Effector CD8-positive, alpha-beta T cell (primary cell): ENCODE measurements at places on chromosomes 13 and 19.
A peak's percentile ranks its signal among the peaks of the same experiment; 100 is the strongest.

DNA sequence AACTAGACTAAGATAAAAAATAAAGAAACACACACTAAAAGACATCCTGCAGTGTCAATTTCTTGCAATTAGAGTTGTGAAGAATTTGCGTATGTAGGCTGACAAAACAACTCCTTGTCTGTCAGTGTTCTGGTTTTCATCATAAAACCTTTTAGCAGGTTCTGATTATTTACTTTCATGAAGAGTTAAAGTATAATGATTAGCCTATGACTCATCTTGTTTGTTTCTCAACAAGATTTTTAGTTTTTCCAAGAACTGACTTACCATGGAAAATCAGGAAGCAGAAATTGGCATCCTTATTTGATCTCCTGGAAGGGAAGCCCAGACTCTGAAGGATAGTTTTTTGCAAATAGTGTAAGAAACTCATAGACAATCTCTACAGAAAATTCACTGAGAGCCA, 848.7 kb upstream of the PCDH9 start:
- no peak for DNase-seq

GRCh38 chr13:106089261-106089980, 446.0 kb downstream of the EFNB2 start:
- DNase-seq = no peak

- DNase-seq = no peak
Measured at GRCh38 chr13:56755181-56755935, 385.4 kb upstream of the PRR20A start.

- DNase-seq = no peak
Measured at GRCh38 chr19:56319991-56320390, 5.4 kb upstream of the ZSCAN5A start.

- no peak for DNase-seq
Measured at GRCh38 chr13:29402166-29402636, 193.3 kb downstream of the SLC7A1 start.

GRCh38 chr13:90968166-90968904, 379.2 kb upstream of the MIR17HG start:
- DNase-seq = no peak

DNA sequence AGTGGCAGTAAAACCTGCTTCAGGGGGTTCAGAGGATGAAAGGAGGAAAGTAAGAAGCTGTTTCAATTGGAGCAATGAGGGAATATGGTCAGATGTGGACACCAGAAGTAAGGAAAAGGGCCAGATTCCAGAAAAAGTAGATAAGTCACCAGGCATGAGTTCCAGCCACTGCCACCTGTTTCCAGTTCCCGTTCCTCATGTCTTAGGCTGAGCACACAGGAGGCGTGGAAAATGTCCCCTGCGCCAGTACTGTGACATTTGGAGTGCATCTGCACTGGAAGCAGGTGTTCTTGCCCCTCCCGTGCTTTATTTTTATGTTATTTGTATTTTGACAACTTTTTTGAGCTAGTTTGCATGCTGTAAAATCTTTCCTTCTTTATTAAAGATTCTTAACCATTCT, 25.3 kb downstream of the LMO7 start:
- DNase-seq = no peak

DNA sequence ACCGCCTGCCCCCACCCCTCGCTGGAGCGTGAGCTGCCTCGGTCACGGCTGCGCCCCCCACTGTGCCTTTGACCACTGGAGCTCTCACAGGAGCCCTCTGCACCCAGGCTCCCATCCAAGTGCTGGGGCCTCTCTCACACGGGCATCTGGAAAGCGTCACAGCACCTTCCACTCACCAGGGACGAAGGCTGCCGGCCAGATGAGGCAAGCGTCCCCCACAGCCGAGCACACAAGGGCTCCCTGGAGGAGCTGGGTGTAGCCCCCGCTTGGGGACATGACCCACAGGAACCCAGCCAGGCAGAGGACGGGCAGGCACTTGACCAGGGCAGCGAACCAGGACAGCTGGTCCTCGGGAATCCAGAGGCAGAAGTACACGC, 560 bp downstream of the TMEM86B start:
- DNase-seq = no peak

GRCh38 chr19:4310247-4311121, 6.1 kb downstream of the FSD1 start:
- peak; percentile 4 for DNase-seq

- no peak for DNase-seq
Measured at GRCh38 chr13:81637457-81637856, 1296.5 kb upstream of the SPRY2 start.

GRCh38 chr19:28330831-28331230, 882.1 kb downstream of the UQCRFS1 start:
- no peak for DNase-seq

DNA sequence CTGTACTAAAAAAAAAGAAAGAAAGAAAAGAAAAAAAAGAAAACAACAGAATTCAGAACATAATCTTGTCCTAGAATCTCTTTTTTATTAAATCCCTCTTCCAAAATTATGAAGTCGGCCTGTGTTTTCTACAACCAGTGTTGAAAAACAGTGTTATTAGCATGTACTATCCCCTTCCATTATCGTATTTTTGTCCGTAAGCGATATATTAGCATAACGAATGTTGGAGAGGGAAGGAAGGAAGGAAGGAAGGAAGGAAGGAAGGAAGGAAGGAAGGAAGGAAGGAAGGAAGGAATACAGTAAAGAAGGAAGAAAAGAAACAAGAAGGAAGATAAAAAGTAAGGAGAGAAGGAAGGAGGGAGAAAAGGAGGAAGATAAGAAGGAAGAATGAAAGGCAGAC, 393.0 kb upstream of the TSHZ3 start:
- no peak for DNase-seq

GRCh38 chr19:39017026-39017425, 15.3 kb downstream of the FBXO27 start:
- no peak for DNase-seq

- no peak for DNase-seq
Measured at GRCh38 chr19:50893047-50893736, 18.0 kb downstream of the KLK4 start.

- no peak for DNase-seq
Measured at GRCh38 chr13:112762690-112763080, 72.8 kb downstream of the ATP11A start.

DNA sequence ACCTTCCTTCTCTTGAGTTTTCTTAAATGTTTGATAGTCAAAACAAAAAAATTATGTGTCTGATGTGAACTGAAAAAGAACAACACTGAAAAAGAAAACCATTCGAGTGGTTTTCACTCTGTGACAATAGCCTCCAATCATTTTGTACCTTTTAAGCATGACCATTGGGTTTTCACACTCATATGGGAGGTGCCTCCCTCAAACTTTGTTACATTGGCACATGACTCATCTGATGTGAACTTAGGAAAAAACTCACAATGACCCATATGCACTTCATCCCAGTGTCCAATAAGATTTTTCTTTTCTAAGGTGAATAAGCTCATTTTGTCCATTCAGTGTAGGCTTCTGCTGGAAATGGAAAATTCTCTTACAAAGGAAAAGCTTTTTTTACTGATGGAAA, 66.6 kb upstream of the XPO4 start:
- DNase-seq = no peak

DNA sequence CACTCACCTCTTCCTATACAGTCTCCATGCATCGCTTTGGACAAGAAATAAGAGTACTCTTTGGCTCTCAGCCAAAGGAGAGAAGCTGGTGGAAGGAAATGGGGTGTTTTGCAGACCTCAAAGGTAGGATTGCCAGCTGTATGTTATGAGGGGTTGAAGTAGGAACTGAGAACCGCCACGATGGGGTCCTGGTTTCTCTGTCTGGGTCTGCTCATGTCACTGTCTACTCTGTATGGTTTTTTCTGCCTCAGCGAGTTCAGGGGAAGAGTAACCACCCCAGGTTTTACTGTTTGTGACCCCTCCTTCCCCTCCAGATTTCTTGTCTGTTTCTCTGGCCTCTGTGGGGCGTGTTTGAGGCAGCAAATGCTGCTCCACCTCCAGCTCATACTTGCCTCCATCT, 4.1 kb downstream of the ZNF805 start:
- DNase-seq = no peak

- no peak for DNase-seq
Measured at GRCh38 chr19:51779703-51780102, 15.3 kb upstream of the FPR3 start.

DNA sequence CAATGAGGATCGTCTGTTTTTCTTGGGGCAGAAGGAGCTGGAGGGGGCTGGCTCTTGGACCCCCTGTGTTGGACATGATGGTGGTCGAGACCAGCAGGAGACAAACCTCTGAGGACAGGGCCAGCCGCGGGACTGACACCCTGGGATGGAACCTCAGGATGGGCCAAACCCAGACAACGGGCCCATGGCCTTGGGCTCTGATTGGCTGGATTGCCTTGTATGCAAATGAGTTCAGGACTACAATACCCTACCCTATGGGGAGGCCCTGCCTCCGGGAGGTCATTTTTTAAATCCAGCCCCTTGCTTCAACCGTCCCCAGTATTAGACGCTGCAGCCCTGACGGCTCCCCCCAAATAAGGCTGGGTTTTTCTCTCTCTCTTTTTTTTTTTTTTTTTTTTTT, 22.0 kb downstream of the SLC5A5 start:
- no peak for DNase-seq

DNA sequence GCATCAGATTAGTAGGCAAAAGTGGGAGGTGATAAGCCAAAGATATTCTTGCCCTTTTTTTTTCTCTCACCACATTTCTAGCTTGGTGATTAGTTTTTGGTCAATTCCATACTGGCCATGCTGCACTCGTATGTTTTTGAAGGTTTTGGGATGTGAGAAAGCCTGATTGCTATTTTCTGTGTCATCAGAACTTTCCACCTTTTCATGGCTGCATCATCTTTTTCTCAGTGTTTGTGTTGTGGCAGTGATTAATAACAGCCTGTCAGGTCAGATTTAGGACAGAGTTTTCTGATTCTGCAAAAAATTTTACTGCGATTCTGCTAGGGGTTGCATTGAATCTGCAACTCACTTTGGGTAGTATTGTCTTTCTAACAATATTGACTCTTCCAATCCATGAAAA, 32.9 kb downstream of the PSG1 start:
- DNase-seq = no peak

DNA sequence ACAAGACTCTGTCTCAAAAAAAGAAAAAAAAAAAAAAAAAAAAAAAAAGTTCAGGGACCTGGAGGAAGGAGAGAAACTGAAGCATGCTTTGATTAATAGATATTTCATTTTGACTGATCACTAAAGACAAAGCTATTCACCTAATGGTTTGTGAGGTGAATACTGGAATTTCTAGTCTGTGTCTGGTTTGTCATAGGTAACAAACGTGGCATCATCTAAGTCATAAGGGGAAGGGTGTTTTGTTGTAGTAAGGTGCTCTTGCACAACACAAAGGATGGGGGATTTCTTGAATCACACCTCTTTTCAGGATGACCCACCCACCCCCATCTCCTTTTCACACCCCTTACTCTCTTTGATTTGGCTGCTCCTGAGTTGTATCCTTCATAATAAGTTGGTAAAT, 13.8 kb upstream of the ZNF69 start:
- DNase-seq = no peak

GRCh38 chr13:74883834-74884233, 598.1 kb downstream of the TBC1D4 start:
- DNase-seq = no peak

DNA sequence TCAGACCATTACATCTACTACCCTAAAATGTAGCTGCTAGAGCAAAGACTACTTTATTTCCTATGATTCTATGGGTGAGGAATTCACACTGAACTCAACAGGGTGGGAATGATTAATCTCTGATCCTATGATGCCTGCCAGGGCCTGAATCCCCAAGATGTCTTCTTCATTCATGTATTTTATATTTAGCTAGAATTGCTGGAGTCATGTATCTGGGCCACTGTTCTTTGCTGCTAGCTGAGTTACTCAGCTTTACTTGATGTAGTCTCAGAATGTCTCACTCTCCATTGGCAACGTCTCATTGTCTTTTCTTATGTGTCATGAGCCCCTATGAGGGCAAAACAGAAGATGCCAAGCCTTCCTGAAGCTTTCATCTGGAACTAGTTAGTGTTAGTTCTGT, 21.1 kb downstream of the ZNF582 start:
- DNase-seq = no peak

DNA sequence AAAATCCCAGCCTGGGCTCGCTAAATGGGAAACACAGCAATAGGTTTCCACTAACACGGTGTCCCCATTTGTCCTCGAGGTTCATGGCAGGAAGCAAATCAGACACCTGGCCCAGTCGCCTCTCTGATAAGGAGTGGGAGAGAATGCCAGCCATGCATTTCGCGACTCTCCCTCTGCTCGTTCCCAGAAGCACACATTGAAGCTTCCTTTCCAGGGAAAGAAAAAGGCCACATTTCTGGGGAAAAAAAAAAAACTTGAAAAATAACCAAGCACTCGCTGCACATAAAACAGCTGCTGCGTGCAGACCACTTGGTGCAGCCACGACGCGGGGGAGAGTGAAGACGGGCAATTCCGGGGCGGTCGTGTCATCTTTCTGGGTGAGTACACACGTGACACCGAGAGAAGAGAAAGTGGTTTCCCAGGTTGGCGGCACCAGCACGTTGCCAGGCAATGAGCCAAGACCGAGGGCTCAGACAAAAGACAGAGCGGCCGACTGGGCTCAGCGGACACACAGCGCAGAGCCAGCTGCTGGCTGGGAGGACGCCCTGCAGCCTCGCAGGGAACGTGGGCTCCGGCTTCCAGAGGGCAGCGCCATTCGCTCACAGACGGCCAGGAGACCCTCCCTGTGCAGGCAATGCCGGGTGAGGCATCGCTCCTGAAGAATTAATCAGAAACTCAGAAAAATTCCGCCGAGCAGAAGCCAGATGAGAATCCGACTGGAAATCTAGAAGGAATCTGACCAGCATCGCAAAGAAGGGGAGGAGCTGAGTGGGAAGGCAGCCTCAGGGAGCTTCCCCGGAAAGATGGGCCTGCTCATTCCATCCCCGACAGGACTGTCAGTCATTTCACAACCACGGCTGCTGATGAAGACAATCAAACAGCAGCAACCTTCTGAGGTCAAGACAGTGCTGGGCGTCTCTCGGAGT, 83.2 kb upstream of the IRS2 start:
- DNase-seq = no peak

GRCh38 chr19:31257025-31257424, 92.2 kb downstream of the TSHZ3 start:
- DNase-seq = no peak

GRCh38 chr13:52868190-52868589, 19.8 kb upstream of the PCDH8 start:
- no peak for DNase-seq

DNA sequence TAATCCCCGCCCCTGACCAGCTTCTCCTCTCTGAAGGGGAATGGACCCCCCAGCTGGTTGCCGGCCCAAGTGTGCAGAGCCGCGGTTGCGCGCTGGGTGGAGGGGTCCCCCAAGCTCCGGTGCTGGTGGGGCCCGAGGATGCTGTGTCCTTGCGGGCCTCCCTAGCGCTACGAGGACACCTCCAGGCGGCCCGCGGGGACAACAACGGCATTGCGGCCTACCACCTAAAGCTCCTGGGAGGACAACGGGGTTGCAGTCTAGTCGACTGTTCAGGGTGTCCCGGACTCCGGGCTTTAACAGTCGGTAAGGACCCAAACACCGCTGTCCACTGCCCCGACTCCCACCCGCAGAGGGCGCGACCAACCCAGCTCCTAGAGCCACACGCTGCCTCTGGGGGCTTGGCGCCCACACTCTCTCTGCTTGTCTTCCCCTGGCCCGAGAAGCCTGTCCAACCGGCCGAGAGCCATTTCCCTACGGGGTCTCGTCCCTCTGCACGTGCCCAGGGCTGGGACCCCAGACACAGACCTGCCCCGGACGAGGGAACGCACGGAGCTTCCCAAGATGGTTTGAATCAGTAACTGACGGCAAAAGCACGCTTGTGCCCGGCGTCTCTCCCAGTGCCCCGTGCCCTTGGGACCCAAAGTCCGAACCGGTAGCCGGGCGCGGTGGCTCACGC, 927 bp upstream of the SDHAF1 start:
- no peak for DNase-seq

- no peak for DNase-seq
Measured at GRCh38 chr13:47898080-47898479, 103.0 kb downstream of the SUCLA2 start.
